ENCODE measurements at places on chromosomes 3 and 15.

DNA sequence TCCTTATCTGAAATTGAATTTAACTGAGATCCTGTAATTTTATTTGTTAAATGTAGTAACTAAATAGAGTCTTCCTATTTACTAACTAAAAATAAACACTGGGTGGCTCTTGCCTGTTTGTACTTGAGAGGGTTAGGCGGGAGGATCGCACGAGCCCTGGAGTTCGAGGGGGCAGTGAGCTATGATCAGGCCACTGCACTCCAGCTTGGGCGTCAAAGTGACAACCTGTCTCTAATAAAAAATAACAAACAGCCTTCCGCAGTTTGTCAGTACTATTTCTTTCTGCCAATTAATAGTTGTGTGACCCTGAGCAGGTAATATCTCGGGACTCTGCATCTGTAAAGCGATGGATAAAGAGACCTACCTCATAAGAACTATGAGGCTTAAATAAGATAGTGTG is 768 bp upstream of the PDE12 start:
- no peak for DNase-seq

DNA sequence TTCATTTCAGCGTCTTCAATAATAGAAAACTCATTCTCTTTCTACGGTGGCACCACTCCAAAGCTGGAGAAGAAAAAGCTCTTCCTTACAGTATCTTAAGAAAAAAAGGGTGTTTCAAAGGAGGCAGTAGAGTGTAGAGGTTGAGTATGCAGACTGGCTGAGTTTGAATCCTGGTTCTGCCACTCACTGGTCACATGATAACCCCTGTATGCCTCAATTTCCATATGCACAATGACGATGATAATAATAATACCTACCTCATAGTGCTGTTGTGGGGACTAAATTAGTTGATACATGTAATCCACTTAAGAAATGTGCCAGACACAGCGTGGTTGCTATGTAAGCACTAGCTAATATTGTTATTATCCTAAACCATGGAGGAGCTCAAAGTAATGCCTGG is 4.5 kb downstream of the ANP32A start:
- DNase-seq, result no peak

- DNase-seq, result no peak
Observed at GRCh38 chr15:48355377-48355776, 24.1 kb downstream of the DUT start.

- DNase-seq, result no peak
Observed at GRCh38 chr3:102750322-102750721, 315.5 kb downstream of the ZPLD1 start.

- no peak for DNase-seq
Observed at GRCh38 chr15:88018869-88019641, 237.5 kb downstream of the NTRK3 start.

DNA sequence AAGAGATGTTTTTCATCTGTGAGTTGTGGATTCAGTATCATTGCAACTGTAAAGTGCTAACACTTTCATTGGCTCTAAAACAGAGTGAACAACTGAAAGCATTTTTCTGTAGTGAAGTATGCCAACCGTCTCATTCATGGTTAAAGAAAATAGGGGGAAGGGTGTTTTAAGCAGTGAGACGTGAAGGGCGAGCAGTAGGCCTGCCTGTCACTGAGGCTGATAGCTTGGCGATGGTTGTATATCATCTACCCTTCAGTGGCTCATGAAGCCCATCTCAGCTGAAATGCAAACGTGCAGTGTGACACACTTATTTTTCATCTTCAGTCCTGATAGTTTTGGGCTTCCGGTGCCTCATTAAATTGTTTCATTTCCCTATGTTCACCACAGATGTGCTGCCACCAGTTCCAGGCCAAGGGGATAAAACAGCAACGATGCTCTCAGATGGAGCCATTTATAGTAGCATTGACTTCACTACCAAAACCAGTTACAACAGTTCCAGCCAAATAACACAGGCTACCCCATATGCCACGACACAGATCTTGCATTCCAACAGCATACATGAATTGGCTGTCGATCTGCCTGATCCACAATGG is 562.0 kb downstream of the ROBO2 start:
- no peak for DNase-seq

GRCh38 chr3:31157047-31157694 is 262.7 kb upstream of the GADL1 start:
- no peak for DNase-seq

DNA sequence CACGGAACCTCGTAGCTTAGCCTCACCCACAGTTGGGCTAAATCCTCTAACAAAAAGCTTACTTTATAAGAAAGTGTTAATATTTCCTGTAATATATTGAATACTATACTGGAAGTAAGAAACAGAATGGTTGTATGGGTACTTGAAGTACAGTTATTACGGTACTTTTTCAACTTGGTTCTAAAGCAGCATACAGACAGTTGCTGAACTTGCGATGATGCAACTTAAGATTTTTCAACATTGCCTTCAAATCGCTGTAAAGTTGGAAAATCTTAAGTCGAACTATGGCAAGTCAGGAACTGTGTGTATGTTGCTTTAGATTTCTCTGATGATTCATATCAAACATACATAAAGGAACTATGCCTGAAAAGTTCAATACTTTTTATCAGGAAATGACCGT is 204.4 kb upstream of the C2CD4B start:
- DNase-seq, result no peak

GRCh38 chr3:38653685-38654537 is 4.4 kb upstream of the SCN5A start:
- no peak for DNase-seq

- DNase-seq, result no peak
Observed at GRCh38 chr15:63434576-63435186, 53.0 kb upstream of the CA12 start.

- no peak for DNase-seq
Observed at GRCh38 chr3:156751461-156752025, 74.6 kb upstream of the LEKR1 start.

DNA sequence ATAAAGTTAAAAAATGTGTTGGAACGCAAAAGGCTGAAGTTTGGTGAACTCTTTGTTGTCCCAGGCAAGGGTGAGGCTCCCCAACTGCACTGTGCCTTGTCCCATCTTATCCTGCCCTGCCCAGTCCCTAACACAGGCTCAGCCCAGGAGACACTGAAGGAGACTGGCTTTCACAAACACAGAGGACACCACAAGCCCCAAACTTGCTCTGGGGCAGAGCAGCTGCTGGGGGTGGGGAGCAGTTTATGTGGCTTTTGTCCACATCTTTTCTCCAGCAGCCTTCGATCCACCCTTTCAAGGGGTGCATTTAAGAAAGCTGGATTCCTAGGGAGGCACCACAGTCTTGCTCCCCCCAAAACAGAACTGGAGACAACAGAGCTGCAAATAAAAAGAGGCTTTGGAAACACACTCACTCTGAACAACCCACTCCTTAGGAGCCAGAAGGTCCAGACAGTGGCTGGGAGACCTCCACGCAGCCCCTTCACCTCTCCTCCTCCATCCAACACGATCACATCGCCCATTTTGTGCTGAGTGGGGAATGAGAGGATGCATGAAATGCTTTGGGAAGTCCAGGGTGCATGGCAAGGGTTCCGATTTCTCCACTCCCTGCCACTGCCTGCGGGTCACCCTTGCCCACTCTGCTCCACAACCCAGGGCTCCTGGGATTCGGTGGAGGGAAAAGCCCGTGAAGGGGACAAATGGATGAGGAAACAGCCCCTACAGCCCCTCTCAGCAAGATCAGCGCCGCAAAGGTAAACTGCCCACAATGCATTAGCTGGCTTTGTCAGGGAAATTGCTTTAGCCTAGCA is 260.5 kb upstream of the TLE3 start:
- DNase-seq, result no peak

GRCh38 chr3:45975686-45976085 is 19.9 kb downstream of the FYCO1 start:
- no peak for DNase-seq

GRCh38 chr3:94612631-94613030 is 549.8 kb downstream of the NSUN3 start:
- DNase-seq, result no peak

DNA sequence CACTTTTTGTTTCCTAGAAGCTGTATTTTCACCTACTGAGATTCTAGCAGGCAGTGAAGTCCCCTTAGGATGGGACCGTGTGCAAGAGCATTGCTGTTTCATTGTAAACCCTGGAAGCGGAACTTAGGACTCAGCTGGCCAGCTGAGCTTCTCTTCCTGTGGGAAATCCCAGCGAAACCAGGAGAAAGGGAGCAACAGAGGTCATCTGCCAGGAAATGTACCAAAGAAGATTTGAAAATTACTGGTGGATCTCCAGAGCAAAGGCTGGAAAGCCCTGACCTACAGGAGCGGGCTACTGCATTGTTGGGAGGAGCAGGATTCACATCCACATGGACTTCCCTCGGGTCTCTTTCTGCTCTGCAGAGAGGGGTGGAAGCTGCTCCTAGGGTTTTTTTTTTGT is 7.6 kb upstream of the ADPRH start:
- no peak for DNase-seq

GRCh38 chr3:33438881-33439545 is 1.2 kb downstream of the UBP1 start:
- no peak for DNase-seq

- no peak for DNase-seq
Observed at GRCh38 chr3:19248143-19248542, 99.8 kb downstream of the KCNH8 start.

- no peak for DNase-seq
Observed at GRCh38 chr3:42685363-42685881, at the start of gene KLHL40. TSS of gene KLHL40 (plus strand) at chr3:42685537. CDS start at chr3:42685619, 82 bp downstream.

DNA sequence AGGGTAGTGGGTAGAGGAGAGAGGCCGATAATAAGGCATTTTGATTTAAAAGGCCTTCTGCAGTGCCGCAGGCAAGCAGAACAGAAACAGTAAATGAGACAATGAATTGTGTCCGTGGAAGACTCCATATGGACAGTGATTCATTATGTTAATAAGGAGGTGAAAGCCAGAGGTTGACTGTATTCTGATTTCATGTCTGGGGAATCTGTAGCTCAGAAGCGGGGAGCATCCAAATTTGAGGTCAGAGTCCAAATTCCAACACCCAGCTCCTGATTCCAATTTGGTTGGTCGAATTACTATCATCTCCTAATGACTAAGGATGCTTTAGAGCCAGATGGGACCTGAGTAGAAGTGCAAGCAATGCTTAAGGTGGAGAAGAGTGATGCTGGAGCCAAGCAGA is 1.0 kb upstream of the TBC1D21 start:
- DNase-seq, result no peak

DNA sequence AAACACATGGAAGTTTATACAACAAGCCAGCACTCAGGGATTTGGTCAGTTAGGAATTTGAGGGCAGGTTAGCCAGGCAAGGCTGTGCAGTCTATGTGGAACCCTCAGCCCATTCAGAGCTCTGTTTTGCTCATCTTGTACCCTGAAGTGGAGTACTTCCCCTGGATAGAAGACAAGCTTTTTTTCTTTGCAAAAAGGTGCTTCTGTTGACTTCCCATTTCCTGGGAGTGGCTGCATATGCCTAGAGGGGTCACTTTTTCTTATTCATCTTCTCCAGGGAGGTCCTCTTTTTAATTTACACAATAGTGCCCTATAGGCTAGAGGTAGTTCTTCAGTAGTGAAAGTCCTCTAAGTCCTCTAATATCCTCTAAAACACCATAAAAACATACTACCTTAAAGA is 225.0 kb upstream of the P2RY1 start:
- no peak for DNase-seq

DNA sequence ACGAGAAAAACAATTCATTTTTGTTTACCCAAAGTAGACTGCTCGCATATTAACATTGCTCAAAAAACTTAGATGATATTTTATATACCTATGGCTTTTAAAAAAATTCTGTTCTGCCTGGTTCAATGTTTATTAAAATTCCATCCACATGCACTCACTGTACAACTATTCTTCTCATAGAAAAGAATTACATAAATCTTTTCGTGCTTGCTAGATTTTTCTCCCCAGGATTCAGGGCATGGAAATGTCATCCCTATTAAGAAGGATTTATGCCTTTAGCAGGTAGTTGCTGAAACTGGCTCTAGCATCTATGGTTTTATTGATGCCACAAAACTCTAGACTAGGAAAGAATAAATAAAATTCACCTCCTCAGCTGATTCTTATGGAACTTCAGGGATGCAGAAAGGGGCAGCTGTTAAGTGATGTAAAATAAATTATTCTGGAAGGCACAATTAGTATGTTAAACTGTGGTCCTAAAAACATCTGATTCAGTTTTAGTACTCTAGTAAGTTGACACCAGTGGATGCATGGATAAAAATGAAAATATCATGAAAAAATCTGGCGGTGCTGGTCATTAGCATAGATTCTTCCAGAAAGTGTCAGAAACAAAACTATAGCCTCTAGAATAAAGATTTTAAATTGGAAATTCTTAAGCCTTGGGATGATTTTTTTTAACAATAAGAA is 41.6 kb downstream of the AAGAB start:
- DNase-seq, result no peak

GRCh38 chr3:48435774-48436476 is 4.0 kb downstream of the CCDC51 start:
- DNase-seq, result peak; percentile 74

DNA sequence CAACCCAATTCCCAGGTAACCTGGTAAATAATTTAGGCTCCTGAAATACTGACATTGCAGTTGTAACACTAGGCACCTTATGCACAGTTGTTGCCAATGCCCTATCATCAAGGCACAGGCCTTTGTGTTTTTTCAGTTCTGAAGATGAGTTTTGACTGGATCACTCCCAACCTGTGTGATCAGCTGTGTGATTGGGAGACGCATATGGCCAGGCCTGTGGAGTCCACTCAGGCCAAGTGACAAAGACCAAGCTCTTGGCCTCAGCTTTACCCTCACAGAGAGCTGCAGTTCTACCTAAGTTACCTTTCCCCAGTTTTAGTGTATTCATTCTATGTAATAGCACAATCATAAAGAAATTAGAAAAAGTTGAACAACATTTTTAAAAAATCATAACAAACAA is 19.2 kb upstream of the AQP9 start:
- DNase-seq, result no peak

- no peak for DNase-seq
Observed at GRCh38 chr3:42205800-42206514, 60.0 kb downstream of the CCK start.

- DNase-seq, result no peak
Observed at GRCh38 chr15:92869263-92869940, 30.7 kb upstream of the CHD2 start.

DNA sequence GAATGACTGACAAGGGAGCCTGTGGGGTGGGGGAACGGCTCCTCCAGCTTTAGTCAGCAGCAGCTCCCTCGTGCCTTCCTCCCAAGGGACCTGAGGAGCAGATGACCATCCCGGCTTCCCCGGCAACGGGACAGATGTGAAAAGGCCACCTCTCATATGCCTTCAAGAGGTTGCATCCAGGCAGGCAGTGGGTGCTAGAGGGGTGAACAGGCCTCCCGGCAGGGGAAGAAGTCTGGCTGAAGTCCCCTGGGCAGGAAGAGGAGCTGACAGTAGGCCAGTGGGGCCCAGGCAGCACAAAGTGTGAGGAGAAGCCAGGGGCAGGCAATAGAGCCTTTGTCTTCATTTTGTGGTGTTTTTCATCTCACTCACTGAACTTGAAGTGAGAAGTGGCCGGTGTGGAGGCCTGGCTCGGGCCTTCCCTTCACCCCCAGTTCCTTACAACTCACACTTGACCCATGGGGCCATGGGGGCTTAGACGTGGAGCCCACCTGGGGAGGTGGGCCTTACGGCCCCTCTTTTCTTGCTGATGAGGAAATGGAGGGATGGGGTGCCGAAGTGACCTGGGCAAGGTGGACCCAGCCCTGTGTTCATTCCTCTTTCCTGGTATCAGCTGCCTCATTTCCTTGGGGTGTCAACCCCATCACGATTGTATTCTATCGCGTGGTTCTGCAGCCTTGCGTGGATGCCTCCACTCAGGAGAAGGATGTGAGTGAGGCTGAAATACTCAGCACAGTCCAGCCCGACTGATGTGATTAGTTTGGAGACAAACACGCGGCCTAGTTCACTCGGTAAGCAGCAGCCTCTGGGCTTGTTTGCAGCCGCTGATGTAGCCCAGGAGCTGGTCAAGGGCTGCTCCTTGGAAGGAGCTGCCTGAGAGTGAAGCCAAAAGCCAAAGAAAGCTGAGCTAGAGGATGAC is 115.5 kb upstream of the ALDH1A3 start:
- DNase-seq, result no peak

Data from activated naive CD4-positive, alpha-beta T cell (primary cell).